NCI-H1436 (cell line): ENCODE measurements at places on chromosomes 6 and 20.

- no peak for DNase-seq
Measured at GRCh38 chr20:39453890-39454289, 491.7 kb downstream of the DHX35 start.

GRCh38 chr6:134425513-134425912, 107.6 kb upstream of the SGK1 start:
- no peak for DNase-seq

DNA sequence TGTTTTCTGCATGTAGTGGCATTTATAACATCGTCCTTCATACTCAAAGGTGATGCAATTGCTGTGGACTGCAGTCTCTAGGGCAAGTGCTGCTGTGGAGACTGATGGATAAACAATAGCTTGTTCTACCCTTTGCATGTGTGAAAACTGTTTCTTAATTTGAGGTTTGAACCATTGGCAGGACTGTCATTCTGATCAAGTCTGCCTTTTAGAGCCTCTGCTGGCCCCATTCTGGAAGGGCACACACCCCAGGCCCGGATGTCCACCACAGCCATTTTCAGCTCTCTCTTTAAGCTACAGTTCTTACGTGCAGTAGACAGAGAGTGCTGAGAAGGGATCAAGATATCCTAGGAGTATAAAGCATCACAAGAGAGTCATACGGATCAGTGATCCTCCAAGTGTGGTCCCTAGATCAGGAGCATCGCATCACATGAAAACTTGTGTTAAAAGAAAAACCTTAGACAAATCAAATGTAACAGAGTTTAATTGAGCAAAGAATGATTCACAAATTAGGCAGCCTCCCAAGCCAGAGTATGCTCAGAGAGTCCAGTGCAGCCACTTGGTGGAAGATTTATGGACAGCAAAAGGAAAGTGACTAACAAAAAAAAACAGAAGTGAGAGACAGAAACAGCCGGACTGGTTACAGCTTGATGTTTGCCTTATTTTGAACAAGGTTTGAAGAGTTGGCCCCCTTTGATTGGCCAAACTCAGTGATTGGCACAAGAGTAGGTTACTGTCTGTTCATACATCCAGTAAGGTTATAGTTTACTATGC, 52.0 kb downstream of the FRK start:
- no peak for DNase-seq

GRCh38 chr6:160336200-160336599, 12.0 kb upstream of the SLC22A3 start:
- no peak for DNase-seq

DNA sequence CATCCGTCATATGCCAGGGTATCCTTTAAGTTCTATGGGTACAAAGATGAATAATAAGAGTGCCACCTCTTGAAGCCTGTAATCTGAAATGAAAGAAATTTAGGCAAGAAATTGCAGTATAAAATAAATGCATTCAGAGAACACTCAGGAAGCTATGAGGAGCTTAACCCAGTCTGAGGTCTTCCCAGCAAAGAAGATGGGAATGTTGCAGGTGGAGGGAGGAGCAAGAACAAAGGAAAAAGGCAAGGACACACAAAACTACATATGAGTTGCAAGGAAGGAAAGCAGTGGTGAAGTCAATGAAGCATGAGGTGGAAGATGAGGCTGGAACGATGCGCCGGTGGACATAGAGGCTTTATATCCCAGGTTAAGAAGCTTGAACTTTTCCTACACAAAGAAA, 67.0 kb upstream of the DST start:
- no peak for DNase-seq

- no peak for DNase-seq
Measured at GRCh38 chr6:162679681-162680080, 47.9 kb downstream of the PRKN start.

DNA sequence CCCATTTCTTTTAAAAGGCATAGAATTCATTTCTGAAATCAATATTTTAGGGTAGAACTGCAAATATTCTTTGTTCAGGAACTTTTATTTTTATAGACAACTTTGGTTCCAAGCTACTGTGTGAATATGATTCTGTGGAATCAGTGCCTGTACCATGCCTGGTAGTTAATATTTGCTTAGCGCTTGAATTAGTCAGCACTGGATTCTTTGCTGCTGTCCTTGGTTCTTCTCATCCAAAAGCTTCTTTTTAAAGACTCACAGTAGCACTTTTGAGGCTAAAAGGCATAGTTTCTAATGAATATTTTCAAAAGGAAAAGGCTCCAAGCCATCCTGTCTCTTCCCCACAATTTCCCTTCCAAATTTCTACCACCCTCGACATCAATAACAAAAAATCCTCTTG, 109.5 kb downstream of the SLC35F1 start:
- DNase-seq = no peak

GRCh38 chr6:122755901-122756300, 23.6 kb upstream of the FABP7 start:
- no peak for DNase-seq

DNA sequence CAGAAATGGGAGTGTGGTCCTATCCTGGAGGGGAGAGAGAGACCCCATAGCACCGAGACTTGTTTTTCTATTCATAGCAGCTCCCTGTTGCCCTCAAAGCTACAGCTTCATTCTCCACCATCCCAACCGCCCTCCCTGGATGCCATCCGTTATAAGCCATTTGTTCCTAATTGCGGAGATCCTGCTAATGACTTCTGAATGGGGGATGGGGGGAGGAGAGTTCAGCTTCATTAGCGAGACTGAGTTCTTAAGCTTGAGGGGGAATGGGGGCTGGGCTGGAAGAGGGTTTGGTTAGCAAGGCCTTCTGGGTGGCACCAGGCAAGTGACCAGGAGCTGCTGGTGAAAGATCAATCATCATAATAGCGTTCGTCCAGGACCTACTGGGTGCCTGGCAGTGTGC, 27.1 kb downstream of the FOXP4 start:
- no peak for DNase-seq

- no peak for DNase-seq
Measured at GRCh38 chr6:144214622-144215401, 64.5 kb downstream of the STX11 start.

- DNase-seq = peak; percentile 90
Measured at GRCh38 chr6:113564371-113565171, 292.6 kb upstream of the MARCKS start.

GRCh38 chr6:156617376-156617775, 159.8 kb upstream of the ARID1B start:
- DNase-seq = no peak

GRCh38 chr6:166643891-166644590, 17.0 kb upstream of the RPS6KA2 start:
- no peak for DNase-seq

DNA sequence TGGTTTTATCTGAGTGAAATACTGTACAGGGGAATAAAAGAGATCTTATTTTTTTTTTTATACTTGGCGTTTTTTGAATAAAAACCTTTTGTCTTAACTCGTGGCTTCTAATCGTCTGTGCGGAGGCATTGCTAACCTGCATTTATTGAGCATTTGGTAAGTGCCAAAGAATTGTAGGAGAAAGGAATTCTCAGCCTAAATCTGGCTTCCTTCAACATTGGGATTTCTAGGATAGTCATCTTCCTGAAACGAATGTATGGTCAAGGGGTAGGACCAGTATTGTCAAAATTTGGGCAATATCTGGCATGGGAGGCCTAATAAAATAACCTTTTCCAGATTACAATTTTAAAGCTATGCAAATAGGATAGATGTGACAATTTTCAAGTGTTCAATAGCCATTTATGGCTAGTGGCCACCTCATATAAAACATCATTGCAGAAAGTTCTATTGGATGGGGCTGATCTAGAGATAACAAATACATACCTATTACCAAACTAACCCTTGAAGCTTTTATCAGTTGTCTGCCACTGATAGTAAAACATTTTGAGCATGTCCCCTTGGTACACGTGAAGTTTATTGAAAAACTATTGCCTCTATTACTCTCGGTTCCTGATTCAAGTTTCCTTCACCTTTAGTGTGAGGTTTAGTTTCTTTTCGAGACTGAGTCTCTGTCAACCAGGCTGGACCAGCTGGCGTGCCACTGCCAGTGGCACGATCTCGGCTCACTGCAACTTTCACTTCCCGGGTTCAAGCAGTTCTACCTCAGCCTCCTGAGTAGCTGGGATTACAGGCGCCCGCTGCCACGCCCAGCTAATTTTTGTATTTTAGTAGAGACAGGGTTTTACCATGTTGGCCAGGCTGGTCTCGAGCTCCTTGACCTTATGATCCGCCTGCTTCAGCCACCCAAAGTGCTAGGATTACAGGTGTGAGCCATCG, 5.6 kb downstream of the PIM1 start:
- no peak for DNase-seq

DNA sequence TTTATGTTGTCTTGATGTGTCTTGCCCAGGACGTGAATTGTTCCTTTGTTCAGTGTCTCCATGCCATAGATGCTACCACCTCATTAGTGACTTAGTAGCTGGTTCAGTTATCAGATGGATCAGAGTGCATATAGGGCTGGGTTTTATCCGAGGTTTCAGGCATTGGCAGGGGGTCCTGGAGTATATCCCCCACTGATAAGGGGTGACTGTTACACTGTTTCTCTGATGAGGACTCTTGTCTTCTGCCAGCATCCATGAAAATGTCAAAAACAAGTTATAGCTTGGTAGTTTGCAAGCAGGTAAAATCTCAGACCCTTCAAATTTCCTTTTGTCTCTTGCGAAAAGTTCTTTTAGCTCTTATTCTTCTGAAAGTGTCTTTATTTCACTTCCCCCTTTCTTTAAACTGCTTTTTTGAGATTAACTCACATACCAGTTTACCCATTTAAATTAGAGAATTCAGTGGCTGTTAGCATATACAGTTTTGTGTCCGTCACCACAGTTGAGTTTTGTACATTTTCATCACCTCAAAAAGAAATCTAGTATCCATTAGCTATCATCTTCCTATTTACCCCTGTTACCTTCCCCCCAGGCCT, 109.2 kb downstream of the CDYL start:
- no peak for DNase-seq

DNA sequence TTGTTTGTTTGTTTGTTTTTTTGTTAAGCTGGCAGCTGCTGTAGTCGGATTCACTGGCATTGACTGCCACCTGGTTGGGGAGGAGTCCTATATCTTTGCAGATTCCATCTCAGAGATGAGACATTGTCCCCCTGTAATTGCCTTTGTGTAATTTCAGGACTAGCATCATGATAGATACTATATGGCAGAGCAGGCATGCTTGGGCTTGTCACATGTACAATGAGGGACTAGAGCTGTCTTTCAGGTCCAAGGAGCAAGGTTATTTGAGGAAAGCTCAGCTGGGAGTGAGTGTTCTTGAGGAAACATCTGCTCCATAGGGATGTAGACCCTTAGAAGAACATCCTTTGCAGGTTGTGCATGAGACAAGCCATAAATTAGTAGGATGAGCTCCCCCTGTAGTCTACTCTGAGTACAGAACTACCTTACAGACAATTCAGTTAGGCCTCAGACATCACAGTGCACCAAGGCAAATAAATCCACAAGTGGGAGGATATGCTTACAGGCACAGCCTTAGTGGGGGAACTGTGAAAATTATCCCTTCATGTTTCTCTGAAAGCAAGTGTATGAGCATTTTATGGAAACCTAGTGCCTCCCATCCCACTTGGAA, 62.1 kb downstream of the BMP2 start:
- no peak for DNase-seq

- no peak for DNase-seq
Measured at GRCh38 chr20:33669224-33669623, 2.5 kb downstream of the ACTL10 start.

DNA sequence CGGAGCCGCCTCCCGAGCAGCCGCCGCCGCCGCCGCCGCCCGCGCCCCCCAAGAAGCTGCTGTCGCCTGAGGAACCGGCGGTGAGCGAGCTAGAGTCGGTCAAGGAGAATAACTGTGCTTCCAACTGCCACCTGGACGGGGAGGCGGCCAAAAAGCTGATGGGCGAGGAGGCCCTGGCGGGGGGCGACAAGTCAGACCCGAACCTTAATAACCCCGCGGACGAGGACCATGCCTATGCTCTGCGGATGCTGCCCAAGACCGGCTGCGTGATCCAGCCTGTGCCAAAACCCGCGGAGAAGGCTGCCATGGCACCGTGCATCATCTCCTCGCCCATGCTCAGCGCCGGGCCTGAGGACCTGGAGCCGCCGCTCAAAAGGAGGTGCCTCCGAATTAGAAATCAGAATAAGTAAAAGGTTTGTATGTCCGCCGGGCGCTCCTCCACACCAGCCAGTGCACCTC, 145.2 kb downstream of the SOBP start:
- DNase-seq = no peak

GRCh38 chr20:50237349-50237748, 46.7 kb downstream of the CEBPB start:
- DNase-seq = no peak

- no peak for DNase-seq
Measured at GRCh38 chr6:34066218-34066571, 79.7 kb downstream of the GRM4 start.

GRCh38 chr20:35314816-35315631, 22.8 kb upstream of the FAM83C start:
- no peak for DNase-seq

- DNase-seq = no peak
Measured at GRCh38 chr6:88164061-88164460, 2.1 kb downstream of the CNR1 start.

DNA sequence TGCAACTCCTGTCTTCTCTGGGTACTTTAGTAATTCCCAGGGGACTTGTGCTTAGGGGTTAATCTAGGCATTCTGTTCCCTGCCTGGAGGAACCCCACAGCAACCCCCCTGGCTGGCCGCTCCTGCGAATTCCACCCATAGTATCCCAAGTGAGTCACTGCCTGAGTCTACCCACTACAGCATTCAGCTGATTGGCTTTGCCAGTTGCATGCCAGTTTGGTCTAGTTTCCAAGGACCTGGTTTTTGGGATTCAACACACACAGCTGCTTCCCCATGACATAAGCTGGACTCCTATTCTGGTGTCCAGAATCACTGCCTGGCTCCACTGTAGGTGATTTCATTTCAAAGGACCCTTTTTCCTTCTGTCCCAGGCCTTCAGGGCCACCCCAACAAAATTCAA, 40.3 kb downstream of the PLCG1 start:
- no peak for DNase-seq

DNA sequence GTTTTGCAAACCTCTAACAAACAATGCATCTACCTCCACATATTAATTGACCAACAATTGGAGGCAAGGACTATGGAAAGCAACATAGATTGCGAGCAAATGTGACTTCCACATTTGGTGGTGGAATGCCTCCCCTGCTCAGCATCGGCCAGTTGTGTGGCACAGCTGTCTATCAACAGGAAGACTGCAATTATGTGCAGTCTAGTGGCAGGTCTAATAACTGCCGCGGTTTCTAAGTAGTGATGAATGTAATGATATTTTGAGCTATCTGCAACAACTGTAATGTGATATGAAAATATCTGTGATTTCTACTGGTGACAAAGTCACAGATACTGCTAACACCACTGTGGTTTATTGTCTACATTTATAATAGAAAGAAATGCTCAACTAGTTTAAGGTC, 56.8 kb downstream of the NCR2 start:
- no peak for DNase-seq

GRCh38 chr6:27591699-27592480, 119.0 kb upstream of the ZNF184 start:
- DNase-seq = no peak

GRCh38 chr6:89925826-89926225, 31.6 kb downstream of the GJA10 start:
- DNase-seq = no peak
